Fibroblast of skin of left quadriceps (primary cell): ENCODE measurements at places on chromosomes 1 and 21.

DNA sequence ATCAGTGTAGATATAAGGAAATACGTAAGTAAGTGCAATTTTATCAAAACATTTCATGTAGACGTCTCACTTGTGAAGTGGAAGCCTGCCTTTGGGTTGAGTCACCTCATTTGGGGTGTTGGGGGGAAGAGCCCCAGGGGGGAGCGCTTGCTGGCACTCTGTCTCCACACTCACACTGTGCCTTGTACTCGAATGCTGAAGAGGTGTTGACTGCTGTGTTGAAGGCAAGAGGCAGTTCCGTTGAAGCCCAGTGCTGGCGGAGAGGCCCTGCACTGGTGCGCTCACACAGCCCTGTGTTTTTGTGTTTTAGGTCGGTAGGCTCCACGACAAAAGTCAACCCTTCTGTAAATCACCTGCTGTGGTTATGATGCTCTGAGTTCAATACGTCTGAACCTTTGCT is 131.9 kb upstream of the COL6A1 start:
- DNase-seq: no peak

GRCh38 chr1:89624715-89625323 is 8.1 kb upstream of the LRRC8C start:
- no peak for DNase-seq

- no peak for DNase-seq
These were observed 58.3 kb downstream of the MACF1 start for GRCh38 chr1:39262802-39263201.

DNA sequence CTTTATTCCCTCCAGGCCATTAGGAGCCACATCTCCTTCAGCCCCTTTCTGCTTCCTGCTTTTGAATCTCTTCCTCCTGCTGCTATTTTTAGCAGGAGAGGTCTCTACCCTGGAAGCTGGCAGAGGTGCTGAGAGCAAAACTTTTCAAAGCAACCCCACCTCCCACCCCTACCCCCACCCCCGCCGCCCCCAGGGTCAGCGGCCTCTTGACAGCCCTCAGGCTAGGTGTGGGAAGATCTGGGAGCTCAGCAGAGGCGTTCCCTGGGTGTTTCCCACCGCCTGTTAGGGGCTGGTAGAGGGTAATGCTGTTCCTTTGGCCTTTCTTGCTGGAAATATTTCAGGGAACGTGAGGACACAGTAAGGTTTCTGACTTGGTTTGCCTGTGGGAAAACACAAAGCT is 112.5 kb upstream of the CACHD1 start:
- no peak for DNase-seq
